ENCODE measurements at places on chromosomes 16 and 17.

GRCh38 chr16:51649631-51650030 lies 498.6 kb upstream of the SALL1 start:
- DNase-seq = no peak

DNA sequence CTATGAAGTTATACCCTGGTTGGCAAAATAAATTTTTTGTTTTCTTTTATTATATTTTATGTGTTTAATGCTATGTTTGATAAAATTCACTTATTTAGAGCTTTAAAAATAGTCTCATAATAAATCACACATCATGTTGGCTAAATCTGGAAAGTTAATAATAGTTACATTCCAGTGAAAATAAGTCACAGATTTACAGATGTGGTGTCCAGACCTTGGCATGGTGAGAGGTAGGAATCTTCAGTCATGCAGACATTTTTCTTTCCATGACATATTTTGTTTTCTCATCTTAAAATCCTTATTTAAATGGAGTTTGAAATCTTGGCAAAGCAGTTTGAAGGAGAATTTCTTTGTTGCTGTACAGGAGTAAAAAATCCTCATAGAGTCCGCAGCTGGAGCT lies 48.1 kb upstream of the GOSR1 start:
- peak; percentile 35 for DNase-seq

DNA sequence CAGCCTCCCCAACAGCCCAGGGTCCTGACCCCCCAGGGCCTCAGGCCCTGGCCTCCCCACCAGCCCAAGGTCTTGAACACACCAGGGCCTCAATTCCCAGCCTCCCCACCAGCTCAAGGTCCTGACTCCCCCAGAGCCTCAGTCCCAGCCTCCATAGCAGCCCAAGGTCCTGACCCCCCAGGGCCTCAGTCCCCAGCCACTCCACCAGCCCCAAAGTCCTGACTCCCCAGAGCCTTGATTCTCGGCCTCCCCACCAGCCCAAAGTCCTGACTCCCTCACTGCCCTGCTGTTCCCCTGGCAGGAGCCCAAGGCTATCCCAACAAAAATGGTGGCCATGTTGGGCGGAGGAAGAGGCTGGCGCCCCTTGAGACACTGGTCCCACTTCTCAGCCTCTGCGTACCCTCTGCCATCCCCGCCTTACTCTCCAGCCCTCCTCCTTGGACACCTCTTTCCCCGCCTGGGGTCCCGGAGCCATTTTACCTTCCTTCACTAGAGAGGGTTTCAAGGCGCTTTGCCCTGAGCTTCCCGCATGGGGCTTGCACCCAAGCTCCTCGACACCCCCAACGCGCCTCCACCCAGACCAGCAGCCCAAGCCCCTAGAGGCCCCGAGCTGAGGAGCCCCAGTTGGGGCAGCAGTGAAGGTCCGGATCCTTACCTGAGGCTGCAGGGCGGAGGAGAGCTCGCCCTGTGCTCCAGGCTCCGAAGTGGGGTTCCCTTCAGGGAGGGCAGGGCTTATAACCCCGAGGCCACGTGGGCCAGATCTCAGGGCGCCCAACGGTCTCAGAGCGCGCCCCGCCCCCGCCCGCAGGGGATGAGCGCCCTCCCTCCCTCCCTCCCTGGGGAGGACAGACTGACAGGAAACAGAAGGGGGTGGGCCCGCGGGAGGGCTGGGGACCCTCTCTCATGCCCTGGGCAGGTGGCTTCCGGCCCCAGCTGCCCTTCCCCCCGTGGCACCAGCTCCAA lies 3.5 kb upstream of the TSPOAP1 start:
- DNase-seq = no peak

GRCh38 chr16:30853758-30854157 lies 40.1 kb downstream of the BCL7C start:
- no peak for DNase-seq

DNA sequence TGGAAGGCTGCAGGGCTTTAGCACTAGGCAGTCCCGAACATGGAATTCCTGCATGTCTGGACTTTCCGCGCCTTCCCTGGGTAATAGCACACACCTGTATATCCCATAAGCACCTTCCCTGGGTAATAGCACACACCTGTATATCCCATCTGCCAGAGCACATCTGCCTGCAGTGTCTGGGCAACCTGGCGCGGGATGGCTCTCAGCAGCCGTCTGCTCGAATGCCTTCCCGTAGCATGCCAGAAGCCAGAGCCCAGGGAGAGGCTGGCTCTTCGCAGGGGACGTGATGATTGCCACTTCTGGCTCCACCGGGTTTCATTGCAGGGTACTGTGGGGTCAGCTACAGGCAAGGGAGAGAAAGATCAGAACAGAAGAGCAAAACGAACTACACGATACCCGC lies 21.3 kb downstream of the MBTPS1 start:
- DNase-seq = no peak

- no peak for DNase-seq
Observed at GRCh38 chr17:51580869-51581268, 320.5 kb downstream of the UTP18 start.

GRCh38 chr17:83064021-83064731 lies 15.2 kb upstream of the METRNL start:
- DNase-seq = no peak

DNA sequence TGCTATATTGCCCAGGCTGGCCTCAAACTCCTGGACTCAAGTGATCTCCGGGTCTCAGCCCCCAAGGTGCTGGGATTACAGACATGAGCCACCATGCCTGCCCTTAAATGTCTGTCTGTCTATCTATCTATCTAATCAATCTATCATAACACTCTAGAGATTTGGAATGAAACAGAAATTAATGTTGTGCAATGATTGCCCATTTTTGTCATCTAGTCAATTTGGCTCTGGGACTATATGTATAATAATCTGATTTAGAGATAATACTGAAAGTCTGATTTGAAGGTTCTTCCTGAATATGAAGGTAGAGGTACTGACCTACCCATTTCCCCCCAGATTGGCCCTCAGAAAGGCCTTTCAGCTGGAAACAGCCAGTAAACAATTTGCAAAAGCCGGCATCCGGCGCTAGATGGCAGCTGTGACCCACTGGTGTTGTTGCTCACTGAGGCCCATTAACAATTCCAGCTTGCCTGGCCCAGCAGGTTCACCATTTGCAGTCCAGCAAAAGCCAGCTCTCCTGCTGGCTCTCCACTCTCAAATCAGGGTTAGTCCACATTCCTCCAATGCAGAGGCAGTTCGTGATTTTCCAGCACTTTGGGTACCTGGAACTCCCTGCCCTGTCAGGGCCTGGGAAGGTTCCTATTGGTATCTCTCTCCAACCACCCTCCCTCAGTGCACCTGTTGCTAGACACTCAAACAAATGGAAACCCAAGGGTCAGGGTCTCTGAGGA lies 22.9 kb upstream of the C16orf87 start:
- DNase-seq = peak; percentile 92

DNA sequence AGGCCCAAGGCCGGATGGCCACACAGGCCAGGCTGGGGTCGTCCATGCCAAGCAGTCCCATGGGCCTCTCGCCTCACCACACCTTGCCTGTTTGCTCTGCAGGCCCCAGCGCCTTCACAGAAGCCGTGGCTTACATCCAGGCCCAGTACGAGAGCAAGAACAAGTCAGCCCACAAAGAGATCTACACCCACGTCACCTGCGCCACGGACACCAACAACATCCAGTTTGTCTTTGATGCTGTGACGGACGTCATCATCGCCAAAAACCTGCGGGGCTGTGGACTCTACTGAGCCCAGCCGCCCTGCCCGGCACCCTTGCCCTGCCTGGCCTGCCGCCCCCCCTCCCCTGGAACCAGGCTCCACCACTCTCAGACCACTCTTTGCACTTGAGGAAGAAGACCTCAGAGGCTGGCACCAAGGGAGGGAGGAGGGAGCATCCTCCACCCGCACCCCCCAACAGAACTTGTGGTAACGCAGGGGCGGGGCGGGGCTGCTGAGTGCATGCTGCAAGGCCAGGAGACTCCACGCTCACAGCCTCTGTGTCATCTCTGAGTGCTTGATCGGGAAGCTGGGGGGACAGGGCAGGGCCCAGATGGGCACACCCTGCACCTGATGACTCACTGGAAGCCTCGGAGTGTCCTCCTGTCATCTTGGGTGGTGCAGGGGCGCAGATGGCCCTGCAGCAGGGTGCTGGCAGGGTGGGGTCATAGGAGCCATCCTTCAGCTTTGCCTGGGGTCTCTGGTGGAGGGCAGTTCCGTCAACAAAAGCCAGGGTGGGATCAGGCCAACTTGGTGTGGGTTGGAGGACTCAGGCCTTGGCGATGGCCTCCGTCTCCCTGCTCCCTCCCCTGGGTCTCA lies 81.5 kb downstream of the AMFR start:
- no peak for DNase-seq

GRCh38 chr17:8075081-8075480 lies 12.4 kb downstream of the ALOX12B start:
- DNase-seq = no peak

DNA sequence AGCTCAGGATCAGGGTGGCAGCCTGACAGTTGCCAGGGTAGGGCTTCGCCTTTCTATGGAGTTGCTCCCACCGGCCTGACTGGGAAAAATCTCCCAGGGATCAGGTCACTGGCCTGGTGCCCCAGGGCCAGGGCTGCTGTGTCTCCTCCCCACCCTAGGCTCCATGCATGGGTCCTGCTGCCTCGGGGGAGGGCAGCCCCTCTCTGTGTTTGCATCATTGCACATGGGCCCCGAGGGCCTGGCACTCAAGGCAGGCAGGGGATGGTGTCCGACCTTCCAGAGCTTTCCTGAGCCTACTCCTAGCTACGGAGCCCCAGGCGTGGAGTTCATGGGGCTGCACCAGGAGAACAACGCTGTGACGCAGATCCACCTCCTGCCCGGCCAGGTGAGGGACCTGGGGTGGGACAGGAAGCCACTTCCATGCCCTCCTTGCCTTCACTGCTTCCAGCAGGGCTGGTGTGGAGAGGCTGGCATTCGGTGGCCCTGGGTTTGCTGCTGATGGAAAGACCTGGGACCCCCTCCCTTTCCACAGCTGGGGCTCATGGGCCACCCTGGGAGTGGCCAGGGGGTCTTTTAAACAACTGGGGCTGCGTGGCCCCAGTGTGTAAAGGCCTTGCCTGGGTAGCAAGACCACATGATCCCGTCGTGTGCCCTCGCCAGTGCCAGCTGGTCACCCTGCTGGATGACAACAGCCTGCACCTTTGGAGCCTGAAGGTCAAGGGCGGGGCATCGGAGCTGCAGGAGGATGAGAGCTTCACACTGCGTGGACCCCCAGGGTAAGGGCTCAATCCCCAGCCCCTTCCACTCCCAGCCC lies 29.5 kb upstream of the MYO15B start:
- no peak for DNase-seq

GRCh38 chr16:55543472-55543871 lies 23.0 kb upstream of the CAPNS2 start:
- DNase-seq = peak; percentile 61

- no peak for DNase-seq
Observed at GRCh38 chr16:54808890-54809289, 121.8 kb upstream of the IRX5 start.

DNA sequence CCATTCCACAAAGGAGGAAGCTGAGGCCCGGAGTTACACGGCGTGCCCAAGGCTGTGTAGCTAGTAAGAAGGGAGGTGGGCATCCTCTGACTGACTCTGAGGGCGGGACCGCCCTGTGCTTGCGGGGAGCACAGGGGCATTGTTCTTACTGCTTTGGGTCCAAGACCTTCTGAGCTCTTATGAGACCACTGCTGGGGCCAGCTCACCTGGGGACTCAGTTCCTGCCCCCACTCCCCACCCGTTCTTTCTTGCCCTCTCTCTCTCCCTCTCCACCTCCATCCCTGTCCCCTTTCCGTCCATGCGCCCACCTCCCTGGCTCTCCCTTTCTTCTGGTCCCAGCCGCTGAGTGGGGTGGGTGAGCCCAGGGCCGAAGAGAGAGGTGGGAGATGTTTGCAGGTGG lies 19.6 kb downstream of the CCR7 start:
- no peak for DNase-seq

DNA sequence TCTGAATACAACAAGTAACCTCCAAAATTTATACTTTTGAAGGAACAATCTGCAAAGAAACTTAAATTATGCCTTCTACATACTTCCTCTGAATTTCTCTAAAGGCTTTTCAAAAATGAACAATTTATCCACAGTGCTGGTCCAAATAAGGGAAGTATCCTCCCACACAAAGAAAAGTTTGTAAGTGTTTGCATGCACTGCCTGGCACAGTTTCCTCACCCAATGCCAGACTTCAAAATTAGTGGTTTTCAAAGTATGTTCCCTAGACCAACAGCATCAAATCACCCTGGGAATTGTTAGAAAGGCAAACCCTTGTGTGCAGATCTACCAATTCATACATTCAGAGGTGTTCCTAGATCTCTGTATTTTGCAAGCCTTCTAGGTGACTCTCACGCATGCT lies 82.5 kb downstream of the PCTP start:
- DNase-seq = no peak

DNA sequence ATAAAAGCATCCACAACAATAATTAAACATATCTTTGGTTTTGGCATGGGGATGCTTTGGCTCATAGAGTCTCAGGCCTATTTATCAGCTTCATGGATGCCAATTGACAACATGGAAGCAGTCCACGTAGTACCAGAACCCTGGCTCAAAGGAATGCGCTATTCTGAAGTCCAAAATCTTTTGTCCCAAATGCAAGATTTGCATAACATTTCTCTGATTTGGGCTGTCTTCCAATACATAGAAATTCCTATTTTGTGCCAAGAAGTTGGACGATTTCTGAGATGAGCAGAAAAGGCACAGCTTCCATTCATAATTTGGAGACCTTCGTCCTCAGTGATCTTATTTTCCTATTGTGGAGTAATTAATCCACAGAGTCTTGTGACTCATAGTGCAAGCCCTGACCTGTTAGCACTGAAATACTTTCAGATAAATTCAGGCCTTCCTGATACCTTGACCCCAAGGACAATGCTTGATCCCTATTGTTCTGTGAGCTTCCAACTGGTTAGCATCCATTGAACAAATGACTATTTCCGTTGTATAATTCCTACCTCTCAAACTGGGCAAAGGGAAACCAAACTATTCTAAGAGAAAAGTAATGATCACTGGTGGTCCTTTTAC lies 78.4 kb upstream of the CDH11 start:
- no peak for DNase-seq

DNA sequence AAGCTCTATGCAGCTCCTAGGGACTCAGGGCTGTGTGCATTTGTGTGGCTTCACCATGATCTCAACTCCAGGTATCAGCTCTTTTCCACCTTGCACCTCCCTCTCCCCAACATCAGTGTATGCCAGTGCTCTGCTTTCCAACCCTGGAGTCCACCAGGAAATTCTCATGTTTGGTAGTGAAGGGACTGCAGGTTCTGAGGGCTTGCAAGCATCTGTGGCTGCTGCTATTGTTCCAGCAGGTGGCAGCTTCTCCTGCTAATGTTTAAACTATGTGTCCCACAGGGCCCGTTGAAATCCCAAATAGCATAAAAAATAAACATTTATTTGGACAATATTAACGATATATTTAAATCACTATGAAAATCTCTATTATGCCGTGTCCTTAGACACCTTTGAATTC lies 82.0 kb downstream of the RGS9 start:
- DNase-seq = no peak

- DNase-seq = no peak
Observed at GRCh38 chr17:50828508-50829170, 6.7 kb upstream of the WFIKKN2 start.
